T-cell (primary cell): ENCODE measurements at places on chromosomes 4 and X.

GRCh38 chrX:45778616-45779015, 577.9 kb upstream of the DIPK2B start:
- no peak for DNase-seq

DNA sequence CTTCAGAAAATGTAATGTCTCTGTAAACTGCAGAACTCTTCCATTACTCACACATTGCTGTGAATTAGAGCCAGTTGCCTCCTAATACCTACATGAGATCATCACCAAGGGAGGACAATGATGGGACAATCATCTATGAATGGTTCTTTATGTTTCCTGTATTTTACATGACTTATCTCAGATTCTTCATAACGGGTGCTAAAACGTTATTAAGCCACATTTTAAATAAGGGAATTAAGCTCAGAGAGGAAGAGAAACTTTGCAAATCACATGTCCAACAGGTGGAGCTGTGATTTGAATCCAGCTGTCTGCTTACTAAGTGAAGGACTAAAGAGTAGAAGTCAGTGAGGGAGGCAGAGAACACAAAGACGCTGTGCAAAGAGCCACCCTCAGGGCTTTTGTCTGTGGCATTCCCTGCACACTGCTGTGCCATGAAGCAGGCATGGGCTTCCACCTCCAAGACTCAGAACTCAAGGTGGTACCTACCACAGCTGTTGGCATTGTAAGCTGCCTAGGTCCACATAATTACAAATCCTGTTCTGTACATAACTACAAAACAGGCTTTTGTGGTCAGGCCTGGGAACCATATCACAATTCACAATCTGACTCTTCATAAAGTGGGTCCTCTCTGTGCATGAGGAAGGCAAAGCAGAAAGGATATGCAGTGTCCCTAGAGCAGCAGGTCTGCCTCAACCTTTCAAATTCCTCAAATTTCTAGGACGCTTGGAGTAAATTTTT, 12.8 kb downstream of the TBC1D9 start:
- DNase-seq, result no peak

DNA sequence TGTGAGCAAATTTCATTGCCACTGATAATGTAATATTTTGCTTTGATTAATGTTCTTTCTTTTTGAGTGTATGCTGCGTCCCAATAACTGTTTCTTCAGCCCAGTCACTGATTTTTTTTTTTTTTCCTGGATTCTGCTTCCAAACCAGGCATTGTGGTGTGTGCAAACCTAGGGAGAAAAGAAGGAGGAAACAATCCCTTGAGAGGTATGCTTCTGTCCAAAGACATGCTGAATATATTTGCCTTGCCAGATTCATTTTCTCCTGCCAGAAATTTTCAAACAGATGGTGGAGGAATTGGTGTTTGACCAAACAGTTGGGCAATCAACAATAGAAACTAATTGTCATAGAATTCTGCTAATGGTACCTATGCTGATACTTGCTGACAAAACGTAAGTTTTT, 753.6 kb downstream of the RPA4 start:
- no peak for DNase-seq

DNA sequence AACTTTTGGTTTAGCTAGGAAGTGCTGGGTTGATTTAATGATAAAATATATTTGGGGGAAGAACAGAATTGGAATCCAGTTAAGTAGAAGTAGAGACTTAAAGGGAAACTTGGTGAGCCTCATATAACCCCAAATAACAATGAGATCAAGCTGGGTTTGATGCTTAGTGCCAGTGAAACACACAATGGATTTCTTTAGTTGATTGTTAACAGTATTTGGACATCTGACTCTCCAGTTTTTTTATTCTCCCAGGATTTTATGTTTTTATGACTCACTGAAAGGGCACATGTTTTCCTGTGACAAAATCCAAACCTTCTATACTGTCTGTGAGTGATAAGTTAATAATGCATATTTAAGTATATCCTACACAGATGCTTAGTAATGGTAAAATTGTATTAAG, 2.7 kb upstream of the NEUROG2 start:
- no peak for DNase-seq

- no peak for DNase-seq
These were observed 30.9 kb downstream of the PTCHD1 start for GRCh38 chrX:23365541-23365940.

GRCh38 chr4:84582988-84583875, at the start of gene CDS1:
TSS of gene CDS1 (plus strand) at chr4:84583127. CDS start at chr4:84583402, 275 bp downstream.
- no peak for DNase-seq

DNA sequence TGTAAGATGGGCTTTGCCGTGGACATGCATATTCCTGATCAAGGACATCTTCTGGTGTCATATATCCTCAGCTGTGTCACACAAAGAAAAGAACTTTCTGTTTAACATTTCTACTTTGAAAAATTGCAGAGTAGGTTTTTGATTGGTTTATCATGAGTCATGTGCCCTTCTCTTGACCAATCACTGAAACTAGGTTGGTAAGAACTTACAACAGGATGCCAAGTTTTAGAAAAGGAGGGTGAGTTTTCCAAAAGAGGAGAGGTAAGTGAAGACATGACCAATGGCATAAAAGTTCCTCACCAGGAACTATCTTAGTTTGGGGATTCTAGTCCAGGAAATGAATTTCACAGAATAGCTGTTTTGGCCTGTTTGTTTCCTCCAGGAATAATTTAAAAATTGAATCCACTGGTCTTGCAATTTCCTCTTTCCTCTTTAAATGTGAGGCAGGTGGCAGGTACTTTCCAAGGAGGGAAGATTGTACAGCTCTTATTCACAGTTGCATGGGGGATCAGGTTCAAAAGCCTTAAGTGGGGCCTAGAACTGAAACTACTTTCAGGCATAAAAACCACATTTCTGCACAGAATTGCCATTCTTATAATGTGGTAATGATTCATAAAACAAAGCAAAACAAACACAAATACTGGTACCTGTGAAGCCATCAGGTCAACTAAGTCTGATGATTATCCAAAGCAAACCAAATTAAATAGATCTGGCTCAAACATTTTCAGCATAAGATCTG, 1114.5 kb upstream of the LCORL start:
- DNase-seq, result no peak

DNA sequence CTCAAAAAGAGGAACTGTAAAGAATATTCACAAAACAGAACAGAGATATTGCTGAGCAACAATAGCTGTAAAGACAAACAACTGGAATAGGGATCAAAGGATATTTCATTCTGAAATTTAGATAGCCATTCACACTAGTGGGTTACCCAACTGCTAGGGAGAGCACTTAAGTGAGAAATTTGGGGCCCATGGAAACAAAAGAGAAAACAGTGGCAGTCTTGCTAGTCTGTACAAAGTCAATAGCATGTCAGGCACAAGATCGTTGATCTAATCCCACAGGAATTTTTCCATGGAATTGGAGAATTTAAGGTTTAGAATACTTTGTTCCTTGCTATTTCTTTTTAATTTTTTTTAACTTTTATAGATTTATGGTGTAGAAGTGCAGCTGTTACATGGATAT, 467.0 kb downstream of the PCDH18 start:
- DNase-seq, result no peak

DNA sequence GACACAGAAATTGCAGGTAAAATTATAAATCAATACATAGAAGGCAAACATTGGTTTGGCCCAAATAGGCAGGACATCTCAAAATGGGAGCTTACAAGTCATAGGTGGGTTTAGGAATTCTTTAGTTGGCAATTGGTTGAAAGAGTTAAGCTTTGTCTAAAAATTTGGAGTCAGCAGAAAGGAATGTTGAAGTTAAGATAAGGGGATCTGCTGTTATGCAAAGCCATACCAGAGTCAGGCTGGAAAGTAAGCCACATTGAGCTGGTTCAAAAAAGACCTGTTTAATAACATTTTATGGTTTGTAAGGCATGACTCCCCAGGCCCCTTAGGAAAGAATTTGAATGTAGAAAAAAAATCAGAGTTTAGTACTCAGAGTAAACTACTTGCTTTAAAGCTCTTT, 92.6 kb downstream of the IL13RA2 start:
- DNase-seq, result no peak

GRCh38 chr4:167443841-167444240, 209.5 kb upstream of the SPOCK3 start:
- no peak for DNase-seq

GRCh38 chrX:123590842-123591486, 141.9 kb downstream of the THOC2 start:
- no peak for DNase-seq

GRCh38 chrX:128975745-128976144, 547.5 kb downstream of the SMARCA1 start:
- no peak for DNase-seq

DNA sequence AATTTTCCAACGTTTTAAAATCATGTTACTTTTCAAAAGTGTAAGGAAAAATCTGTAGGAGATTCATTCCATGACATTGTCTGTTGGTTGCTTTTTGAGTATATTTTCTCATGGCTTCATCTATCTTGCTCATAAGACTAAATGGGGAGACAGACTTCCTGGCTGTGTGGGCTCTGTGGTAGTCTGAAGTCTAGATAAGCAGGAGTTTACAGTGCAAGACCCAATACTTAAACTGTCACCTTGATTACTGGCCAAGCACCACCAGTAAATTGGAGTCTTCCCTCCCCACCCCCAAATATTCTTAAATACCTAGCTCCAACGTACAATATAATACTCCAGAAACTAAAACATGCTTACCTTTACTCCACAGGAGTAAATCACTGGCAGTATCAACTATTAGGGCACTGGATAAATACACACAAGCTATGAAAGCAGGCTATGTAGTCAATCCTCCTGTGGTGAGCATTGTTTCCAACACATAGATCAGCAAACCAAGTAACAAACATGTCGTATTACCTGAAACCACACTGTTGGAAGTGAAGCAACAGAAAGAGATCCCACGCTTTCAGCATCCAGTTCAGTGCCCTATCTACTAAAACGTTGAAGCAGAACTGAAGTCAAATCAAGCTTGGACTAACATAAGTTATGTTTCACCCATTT, 6.2 kb downstream of the HNRNPD start:
- DNase-seq, result no peak

DNA sequence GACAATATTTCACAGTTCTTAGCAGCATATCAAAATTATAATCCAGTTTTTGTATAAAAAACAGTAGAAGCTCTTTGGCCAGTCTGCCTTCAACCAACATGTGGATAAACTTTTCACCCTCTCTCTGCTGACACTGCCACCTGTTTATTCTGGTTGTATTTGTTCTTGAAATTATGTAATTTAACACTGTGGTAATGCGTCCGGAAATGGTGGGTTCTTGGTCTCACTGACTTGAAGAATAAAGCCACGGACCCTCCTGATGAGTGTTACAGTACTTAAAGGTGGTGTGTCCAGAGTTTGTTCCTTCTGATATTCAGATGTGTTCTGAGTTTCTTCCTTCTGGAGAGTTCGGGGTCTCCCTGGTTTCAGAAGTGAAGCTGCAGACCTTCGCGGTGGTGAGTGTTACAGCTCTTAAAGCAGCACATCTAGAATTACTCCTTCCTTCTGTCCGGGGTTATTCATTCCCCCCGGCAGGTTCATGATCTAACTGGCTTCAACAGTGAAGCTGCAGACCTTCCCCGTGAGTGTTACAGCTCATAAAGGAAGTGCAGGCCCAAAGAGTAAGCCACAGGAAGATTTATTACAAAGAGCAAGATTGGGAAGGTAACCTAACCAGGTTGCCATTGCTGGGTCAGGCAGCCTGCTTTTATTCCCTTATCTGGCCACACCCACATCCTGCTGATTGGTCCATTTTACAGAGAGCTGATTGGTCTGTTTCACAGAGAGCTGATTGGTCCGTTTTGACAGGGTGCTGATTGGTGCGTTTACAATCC, 15.7 kb downstream of the FAM184B start:
- DNase-seq, result no peak

- no peak for DNase-seq
These were observed 3.0 kb downstream of the TIMP1 start for GRCh38 chrX:47585273-47585672.

DNA sequence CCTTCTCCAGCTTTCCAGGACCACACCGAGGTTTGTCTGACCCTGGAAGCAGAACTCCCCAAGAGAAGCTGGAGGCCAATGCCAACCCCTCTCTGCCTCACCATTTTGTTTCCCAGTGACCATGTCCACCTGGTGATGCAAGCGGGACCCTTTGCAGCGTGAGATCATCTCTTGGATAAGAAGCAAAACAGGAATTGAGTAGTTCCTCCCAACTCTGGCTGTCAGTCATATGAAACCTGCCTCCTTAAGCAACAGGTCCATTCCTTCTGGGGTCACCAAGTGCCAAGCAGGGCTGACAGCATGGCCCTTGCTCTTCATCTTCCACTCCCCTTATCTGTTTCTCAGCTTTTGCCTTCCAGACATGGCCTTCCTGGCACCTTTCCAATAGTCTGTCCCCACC, 41.3 kb upstream of the MTM1 start:
- DNase-seq, result no peak

DNA sequence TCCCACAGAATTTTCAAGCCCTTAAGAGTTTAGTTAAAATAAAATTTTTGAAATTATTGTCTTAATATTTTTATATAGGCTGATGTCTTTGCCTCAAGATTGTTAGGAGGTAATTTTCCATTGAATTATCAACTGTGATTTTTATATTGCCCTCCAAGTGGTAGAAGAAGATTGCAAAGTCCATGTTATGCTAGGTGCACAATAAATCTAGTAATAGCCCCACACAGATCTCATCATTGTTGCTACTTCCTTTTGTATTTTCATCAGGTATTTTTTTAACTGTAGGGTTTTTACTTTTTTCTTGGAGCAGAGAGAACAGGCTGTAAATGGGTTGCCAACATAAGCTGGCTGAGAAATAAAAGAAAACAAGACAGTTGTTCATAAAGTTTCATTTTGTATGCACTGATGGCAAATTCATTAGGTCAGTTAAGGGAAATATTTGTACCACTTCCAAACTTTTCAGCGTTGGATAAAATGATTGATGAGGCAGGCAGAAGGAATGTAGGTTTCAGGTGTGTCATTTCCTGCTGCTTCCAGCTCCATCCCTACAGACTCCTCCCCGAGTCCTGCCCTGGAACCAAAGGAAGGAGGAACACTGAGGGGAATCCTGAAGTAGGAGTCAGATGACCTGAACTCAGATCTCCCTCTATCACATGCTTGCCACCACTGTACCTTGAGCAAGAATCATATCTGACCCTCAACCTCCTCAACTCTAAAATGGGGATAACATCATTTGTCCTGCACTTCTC, 105.5 kb downstream of the PRRG1 start:
- no peak for DNase-seq

DNA sequence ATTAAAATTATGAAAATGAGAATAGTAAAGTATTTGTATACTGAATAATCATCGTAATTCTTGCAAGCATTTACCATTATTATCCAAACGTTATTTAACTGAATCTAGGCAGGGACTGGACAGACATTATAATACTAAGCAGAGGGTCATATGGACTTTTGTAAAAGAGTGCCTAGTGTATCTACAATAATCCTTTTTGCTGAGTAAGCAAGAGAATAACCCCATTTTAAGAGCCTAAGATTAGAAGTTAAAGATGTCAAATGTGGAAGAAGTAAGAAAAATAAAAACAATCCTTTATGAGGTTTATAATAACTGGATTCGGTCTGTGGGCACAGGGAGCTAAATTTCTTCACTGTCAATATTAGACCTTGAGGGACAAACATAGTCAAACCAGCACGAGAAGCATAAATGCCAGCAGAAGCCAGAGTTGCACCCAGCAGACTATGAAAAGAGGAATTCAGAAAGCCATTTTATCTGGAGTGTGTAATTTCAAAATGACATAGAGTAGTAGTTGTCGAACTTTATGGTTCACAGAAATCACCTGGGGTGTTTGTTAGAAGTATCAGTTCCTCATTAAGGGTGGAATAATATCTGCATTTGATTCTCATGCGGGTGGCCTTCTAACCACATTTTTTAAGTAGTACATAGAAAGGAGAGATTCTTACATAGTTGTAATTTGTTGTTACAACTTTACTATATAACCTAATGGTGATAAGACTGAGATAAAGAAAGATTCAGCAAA, 39.7 kb upstream of the DCLK2 start:
- DNase-seq, result no peak
